ENCODE measurements at places on chromosomes 2 and 18.

DNA sequence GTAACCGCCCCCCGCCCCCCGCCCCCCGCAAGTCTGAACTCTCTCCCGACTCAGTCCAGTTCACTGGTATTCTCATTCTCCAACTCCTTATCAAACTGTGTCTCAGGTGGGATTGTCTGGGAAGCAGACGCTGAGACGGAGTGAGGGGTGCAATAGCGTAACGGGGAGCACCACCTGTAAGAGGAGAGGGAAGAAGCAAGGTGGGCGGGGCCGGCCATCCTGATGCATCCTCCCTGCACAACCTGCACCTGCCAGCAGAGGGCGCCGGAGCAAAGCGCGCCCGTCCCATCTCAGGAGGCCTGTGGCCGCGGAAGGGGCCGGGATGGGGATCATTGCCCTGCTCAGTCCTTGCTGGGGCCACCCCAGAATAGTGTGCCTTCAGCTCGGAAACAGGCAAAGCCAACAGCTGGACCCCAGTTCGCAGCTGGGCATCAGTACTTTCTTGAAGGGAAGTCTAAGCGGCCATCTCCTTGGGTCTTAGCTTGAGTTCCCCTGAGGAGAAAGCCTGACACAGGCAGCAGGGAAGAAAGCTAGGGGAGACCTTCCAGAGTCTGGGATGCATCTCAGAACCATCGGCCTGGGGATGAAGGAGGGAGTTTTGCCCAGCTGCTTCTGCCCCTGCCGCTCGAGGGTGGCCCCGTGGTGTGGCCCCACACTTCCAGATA is 208.0 kb downstream of the TFCP2L1 start:
- DNase-seq, result peak; percentile 36

DNA sequence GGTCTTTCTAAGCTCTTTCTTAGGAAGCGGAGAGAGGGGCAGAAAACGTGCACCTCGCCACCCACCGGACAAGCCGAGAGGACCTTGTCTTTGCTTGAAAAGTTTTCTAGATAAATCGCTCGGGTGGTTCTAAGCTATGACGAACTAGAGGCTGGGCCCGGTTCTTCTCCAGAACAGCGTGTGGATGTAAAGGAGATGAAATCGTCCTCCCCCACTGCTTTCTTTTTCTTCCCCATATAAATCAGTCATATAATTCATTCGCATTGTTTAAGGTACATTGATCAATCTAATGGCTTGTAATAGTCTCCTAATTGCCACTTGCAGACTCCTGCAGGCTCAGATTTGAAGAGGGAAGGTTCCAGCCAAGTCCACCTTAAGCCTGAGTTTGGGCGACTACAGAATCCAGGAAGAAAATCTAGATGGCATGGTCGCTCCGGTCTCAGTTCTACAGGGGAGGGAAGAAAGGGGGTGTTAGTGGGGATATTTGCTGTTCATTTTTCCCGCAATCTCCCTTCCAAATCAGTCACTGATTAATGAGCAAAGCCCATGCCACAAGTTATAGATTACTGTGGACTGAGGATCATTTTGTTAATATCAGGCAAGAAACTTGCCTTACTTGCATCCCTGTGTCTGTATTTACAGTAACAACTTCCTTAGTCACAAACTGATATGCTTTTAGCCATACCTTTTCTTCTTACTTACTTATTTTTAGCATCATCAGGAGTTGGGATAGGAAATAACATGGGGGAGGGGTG is 5.6 kb upstream of the SP9 start:
- no peak for DNase-seq

- no peak for DNase-seq
These were observed 188.0 kb downstream of the CDH7 start for GRCh38 chr18:65938592-65939372.

DNA sequence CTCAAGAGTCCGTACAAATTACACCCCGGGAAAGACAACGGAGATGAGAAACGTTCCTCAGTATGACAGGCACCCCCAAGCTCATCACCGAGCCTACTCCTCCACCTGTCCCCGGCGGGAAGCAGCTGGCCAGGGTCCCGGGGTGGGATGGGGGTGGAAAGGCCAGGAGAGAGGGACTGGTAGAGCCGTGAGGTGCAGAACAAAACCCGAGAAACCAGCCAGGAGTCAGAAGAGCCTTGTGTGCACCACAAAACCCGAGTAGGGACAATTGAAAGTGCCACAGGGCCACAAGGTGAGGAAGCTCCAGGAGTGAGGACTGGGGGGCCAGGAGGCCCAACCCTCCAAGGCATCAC is 75.5 kb upstream of the SALL3 start:
- no peak for DNase-seq

DNA sequence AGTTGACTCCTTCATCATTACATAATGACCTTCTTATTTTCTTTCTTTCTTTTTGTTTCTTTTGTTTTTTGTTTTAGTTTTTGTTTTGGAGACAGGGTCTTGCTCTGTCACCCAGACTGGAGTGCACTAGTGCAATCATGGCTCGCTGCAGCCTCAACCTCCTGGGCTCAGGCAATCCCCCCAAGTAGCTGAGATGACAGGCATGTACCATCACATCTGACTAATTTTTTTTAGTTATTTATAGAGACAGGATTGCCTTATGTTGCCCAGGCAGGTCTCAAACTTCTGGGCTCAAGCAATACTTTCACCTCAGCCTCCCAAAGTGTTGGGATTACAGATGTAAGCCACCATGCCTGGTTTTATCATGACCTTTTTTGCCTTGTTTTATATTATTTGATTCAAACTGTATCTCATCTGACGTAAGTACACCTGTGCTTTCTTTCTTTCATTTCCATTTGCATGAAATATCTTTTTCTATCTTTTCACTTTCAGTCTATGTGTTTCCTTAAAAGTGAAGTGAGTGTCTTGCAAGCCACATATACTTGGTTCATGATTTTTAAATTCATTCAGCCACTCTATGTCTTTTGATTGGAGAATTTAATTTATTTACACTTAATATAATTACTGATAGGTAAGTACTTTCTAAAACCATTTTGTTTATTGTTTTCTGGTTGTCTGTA is 39.1 kb downstream of the SP100 start:
- no peak for DNase-seq

GRCh38 chr2:191280290-191280689 is 35.1 kb downstream of the MYO1B start:
- DNase-seq, result no peak

- no peak for DNase-seq
These were observed 76.7 kb downstream of the PTGR3 start for GRCh38 chr18:75132098-75132870.

- DNase-seq, result no peak
These were observed 504.0 kb downstream of the PLCL1 start for GRCh38 chr2:198308368-198308767.

DNA sequence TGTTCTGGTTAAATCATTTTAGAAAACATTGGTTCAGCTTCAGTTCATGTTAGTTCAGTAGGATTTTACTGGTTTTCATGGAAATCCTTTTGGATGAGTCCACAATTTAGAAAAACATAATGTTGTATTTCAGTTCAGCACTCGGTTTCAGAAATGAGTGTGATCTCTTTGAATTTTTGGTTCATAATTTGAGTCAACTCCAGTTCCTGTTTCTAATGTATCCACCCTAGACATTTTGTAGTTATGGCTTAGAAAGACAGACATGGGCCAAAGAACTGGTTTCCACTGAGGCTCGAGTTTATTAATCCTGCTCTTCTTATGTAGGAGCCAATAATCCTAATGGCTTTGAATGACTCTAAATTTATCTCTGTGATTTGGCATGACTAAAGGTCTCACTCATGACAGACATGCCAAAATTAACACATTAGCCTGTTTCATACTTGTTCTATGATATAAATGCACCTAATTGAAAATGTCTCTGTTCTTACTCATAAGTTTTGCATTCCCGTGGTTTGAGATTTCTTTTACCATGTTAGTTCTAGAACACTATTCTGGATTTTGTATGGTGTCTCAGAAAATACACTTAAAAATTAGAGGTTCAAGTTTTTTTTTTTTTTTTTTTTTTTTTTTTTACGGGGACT is 82.3 kb upstream of the SPRED2 start:
- no peak for DNase-seq

DNA sequence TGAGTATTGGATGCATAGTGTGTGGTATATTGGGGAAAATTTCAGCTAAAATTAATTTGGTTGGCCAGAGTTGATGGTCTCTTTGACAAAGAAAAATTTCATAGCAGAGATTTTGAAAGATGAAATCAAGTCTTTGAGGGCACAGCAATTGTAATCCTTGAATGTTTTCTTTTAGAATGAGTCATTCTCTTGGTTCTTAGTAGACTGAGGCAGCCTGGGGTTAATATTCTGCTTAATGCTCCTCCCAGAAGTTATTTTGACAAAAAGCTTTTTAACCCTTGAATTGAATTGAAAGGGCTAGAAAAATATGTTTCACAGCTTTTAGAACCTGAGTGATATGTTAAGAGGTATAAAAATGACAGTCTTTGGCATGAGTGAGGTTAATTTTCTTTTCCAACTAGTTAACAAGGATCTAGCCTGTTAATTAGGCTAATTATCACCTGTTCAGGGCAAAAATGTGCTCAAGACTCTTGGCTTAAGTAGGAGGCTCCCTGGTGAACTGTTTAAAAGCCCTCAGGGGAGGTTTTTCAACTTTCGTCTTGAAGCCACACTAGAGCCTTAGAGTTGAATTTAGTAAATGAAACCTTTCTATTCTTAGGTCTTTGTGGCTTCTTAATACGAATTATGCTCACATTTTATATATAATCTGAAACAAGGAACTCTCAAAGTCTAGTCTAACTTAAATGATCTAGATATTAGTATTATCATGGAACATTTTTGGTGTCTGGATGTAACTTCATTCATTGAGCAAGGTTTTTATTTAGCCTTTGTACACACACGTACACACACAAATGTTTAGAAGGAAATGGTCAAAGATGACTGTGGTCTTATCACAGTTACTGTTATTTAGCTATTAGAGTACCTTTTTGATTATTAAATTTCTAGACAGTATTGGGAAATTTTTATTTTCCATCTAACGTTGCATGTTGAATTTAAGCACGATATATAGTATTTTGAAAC is 272.5 kb downstream of the ZNF407 start:
- no peak for DNase-seq

DNA sequence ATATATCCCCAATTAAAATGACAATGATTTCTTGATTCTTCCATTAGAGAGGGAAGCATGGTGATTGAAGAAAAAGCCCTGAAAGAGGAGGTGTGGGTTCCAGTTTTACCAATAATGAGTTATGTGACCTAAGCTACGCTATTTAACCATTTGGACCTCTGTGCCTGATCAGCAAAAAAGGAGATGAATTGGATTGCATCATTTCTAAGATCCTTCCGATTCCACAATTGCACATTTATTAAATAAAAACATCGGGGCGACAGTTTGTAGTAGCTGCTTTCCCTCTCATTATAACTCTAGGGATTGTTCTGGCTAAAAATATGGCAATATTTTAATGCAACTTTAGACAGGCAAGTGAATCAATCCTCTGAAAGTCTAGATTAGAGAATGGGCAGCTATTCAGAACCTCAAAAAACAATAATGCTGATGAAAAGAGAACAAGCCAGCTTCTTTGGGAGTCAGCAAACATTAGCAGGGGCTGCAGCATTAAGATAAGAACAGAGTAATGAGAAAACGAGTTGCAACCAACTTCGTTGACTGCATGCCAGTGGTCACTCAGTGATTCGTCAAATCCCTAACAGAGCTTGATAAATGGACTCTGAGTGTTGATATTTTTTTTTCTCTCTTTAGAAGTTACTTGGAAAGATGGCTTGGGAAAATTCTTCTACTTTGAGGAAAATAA is 301.2 kb downstream of the AGPS start:
- no peak for DNase-seq

GRCh38 chr2:1937066-1937465 is 192.8 kb upstream of the PXDN start:
- DNase-seq, result no peak

GRCh38 chr2:231482806-231483391 is 18.6 kb upstream of the NCL start:
- DNase-seq, result peak; percentile 60

- DNase-seq, result peak; percentile 2
These were observed 167.4 kb upstream of the RAB6C start for GRCh38 chr2:129812071-129812470.

- DNase-seq, result no peak
These were observed 43.3 kb downstream of the LRRFIP1 start for GRCh38 chr2:237670641-237671040.

GRCh38 chr2:181924336-181924735 is 32.8 kb downstream of the ITPRID2 start:
- no peak for DNase-seq

DNA sequence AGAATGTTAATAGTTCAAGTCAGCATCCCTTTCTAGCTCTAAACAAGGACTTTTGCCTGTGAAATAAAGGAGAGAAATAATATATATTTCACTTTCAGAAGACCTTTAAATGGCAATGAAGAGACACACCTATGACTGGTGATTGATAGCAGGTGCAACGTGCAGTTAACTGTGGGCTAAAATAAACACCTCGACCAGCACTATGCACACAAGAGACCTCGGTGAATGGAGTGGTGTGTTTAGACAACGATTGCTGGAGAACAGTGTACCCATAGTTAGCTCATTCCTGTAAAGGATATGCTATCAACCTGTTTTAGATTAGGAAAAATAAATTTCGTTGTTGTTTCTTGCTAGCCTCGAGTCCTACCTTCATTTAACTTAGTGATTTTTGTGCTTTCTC is 143.4 kb downstream of the NR4A2 start:
- DNase-seq, result no peak

DNA sequence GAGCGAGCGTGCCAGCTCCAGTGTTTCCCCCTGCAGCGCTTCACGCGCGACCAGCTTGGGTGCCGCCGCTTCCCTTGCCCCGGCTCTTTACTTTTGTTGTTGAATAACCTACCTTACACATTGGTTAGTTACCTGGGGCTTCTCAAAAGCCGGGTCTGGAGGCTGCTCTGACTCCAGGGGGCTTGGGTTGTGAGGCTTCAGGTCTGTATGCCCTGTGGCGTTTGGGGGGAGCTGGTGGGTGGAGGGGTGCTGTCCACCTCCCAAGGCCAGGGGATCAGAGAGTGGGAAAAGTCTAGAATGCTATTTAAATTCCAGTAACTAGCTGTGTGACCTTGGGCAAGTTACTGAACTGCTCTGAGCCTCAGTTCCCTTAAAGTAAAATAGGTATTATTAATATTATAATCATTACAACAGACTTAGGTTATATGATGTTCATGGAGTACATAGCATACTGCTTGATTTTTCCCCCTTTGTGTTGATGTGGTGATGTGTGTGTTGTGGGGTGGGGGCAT is 770 bp downstream of the LYPD6B start:
- no peak for DNase-seq

DNA sequence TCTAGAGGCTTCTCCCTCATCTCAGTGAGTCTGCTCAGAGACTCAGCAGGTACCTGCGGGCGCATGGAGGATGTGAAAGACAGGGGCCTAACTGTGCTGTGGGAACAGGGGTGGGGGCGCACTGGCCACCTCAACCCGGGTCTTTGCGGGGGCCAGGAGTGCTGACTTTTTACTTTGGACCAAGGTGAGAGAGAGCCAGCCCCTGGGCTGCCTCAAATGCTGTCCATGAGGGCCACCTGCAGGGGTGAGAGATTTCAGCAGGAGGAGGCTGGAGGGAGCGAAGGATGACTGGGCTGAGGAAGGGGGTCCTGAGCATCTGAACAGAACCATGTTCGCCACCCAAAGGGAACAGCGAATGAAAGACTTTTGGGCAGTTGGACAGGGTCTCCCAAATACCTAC is 129.4 kb downstream of the TNS1 start:
- DNase-seq, result no peak

- no peak for DNase-seq
These were observed 69.6 kb upstream of the RIOK3 start for GRCh38 chr18:23383494-23383893.
